MV-4-11 (cell line): ENCODE measurements at places on chromosomes 7 and 10.

DNA sequence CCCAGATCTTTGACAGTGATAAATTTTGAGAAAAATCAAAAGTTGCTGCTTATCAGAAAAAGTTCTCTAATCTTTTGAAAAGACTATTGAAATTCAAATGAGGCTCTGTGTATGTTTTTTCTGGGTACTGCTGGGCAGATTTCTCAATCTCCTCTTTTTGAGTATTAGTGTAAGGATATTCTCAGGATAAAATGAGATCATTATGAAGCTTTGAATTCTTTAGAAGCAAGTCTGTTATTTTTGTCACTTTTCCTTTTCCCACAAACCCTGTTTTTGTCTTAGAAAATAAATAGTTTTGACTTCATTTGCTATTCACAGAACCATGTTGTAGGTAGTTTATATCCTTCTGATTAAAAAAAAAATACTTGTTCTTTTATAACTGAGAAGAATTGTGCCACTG, 7.9 kb downstream of the STAM start:
- no peak for DNase-seq

- no peak for DNase-seq
These were observed 153.1 kb upstream of the LAMB4 start for GRCh38 chr7:108283252-108283651.

DNA sequence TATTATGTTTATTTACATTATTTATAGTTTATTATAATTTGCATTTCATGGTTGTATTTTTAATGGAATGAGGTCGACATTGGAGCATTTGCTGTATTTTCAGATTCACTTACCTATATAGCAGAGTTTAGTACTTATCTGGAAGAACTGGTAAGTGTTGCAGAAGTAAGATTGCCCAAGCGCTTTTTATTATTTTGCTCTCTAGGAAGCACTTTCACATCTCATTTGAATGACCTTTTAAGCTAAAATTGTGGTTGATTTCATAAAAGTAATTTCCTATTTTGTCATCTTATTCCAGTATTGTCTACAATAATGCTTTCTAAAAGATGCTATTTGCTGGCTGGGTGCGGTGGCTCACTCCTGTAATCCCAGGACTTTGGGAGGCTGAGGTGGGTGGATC, 28.6 kb downstream of the SEC61A2 start:
- peak; percentile 93 for DNase-seq

DNA sequence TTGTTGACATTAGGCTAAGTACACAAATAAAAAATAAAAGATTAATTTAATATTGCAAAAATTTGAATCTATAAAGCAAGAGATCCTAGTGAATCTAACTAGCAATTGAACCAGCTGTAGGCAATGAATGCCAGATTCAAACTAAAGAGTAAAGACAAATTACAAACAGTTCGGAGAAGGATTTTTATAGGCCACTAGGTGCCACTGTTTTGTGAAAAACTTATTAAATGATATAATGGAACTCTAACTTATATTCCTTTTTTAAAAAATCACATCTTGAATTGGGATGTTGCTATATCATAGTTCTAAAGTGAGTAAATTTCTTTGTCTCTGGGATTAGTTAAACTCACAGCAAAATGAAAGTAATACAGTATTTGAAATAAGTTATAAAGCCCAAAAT, 39.1 kb upstream of the GNAI1 start:
- peak; percentile 17 for DNase-seq

- DNase-seq, result no peak
These were observed 1.1 kb upstream of the HERPUD2 start for GRCh38 chr7:35695987-35696386.

DNA sequence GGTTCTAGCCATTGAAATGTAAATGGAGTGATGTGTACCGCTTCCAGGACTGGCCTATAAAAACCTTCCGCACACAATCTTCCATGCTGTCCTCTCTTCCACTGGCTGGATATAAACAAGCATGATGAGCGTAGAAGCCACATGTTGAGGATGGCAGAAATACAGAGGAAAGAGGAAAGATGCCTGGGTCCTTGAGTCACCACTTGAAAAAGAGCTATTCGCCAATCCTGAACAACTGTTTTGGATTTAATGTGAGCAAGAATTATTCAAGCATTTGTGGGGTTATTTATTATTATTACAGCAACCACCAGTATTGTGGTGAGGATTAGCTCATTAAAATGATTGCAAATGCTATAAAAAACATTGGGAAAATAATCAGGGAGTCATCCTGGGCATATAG, 45.8 kb upstream of the PLXNA4 start:
- DNase-seq, result no peak

DNA sequence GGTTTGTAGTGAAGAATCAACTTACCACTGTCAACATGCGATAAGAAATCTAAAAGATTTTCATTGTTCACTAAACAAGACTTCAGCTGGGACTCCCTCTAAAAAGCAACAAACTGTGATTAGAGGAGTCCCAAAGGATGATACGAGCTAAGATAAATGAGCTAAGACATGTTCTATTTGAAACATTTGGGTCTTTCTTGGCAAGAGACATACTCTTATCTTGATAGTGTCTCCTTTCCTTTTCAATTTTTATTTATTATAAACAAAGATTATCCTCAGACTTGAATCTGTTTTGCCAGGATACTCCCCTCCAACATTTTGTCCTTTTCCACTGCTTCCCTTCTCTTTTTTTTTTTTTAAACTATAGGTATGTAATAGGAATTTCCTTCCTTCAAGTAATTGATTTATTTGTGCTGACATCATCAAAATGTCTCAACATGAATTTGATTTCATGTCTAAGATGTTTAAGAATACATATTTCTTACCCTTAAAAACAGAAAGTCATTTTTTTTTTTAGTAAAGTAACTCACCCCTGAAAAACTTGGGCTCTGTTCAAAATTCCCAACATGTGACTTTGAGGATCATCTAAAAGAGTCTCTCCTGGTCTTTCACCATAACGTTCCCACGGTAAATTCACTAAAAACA, 158.4 kb upstream of the NRP1 start:
- no peak for DNase-seq

GRCh38 chr7:92657391-92657790, 67.2 kb upstream of the FAM133B start:
- DNase-seq, result no peak

DNA sequence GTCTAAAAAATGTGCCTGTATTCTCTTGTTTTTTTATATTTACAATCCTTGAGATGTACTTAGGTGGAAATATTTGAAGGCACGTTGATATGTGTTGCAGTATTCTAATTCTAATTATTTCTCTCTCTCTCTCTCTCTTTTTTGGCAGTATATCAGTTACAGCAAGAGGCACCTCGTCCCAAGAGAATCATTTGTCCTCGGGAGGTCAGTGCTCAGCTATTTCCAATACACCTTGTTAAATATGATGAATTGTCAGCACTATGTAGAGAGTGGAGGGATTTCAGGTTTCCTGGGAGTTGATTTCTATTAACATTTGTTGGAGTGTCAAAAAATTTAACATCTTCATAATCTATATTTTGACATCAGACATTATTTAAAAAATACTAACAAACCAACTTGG, 173.2 kb downstream of the CHN2 start:
- DNase-seq, result no peak

DNA sequence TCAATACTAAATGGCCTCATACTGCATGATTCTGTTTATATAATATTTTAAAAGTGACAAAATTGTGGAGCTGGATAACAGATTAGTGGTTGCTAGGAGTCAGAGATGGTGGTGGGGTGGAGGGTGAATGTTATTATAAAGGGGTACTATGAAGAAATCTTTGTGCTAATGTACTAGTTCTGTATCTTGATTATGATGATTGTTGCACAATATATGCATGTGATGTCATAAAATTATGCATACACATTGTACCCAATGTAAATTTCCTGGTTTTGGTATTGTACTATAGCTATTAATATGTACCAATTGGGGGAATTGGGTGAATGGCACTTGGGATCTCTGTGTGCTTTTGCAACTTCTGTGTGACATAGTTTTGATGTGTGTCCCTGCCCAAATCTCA, 112.2 kb downstream of the TMEM26 start:
- no peak for DNase-seq

DNA sequence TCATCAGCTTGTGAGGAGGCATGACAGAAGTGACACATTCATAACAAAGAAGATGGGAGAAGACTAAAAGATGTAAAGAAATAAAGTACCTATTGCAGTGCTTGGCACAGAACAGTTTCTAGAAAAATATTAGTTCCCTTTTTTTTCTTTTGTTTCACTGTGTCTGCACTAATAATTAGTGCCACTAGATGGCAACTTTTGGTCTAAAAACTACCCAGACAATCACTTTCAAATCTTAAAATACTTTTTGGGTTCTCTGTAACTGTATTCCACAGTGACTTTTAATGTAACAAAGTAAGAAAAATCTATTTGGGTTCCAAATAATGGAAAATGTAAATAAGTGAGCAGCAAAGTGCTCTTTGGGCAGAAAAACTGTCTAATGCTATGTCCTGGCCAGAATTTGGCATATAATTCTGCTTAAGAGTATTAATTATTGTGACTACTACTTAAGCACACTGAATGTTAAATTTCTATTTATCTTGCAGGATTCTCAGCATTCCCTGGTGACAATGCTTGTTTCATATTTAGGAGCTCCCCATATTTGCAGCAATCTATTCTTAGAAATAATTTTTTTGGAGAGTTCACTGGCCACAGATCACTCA, 134.8 kb upstream of the KIF5B start:
- peak; percentile 65 for DNase-seq

GRCh38 chr7:32937344-32938174, 19.7 kb upstream of the FKBP9 start:
- DNase-seq, result no peak

GRCh38 chr7:27143023-27143949, at the start of gene HOXA5:
Gene HOXA5, minus strand, starts transcription at chr7:27143681. Its CDS starts 74 bp downstream, at chr7:27143607.
- peak; percentile 75 for DNase-seq

DNA sequence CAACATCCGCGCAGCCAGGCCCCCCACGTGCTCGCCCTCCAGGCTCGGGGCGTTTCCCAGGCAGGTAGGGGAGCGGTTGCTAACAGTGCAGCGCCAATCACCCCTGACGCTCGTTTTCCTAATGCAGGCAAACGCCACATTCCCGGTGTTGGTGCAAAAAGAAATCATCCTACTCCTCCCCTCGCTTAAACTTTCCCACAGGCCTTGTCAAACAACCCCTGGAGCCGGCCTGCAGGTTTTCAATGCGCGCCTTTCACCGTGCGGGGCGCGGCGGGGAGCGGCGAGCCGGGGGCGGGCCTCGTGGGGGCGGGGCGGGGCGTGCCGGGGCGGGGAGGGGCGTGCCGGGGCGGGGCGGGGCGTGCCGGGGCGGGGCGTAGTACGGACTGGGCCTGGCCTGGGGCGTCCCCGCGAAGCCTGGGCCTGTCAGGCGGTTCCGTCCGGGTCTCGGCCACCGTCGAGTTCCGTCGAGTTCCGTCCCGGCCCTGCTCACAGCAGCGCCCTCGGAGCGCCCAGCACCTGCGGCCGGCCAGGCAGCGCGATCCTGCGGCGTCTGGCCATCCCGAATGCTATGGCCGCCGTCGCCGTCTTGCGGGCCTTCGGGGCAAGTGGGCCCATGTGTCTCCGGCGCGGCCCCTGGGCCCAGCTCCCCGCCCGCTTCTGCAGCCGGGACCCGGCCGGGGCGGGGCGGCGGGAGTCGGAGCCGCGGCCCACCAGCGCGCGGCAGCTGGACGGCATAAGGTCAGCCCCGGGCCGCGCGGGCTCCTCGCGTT, at the start of gene ECHDC3:
TSS of gene ECHDC3 (plus strand) at position 374 of the 770 bp plus-strand sequence. CDS start at position 569, 195 bp downstream.
- DNase-seq, result no peak

DNA sequence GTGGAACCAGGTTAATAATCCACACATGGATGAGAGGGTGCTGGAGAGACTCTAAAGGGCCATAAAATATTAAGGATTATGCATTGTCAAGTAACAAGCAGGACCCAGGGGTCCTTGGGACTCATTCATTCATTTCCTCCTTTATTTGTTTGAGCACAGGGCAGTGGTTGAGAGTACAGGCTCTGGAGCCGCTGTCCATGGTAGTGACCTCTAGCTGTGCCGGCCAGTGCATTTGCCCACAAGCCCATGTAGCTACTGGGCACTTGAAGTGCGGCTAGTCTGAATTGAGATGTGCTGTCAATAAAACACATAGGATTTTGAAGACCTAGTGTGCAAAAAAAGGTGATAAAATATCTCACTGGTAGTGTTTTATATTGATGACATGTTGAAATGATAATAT, 137.6 kb downstream of the C10orf105 start:
- peak; percentile 5 for DNase-seq

GRCh38 chr7:140738280-140738679, 41.8 kb downstream of the NDUFB2 start:
- DNase-seq, result no peak

DNA sequence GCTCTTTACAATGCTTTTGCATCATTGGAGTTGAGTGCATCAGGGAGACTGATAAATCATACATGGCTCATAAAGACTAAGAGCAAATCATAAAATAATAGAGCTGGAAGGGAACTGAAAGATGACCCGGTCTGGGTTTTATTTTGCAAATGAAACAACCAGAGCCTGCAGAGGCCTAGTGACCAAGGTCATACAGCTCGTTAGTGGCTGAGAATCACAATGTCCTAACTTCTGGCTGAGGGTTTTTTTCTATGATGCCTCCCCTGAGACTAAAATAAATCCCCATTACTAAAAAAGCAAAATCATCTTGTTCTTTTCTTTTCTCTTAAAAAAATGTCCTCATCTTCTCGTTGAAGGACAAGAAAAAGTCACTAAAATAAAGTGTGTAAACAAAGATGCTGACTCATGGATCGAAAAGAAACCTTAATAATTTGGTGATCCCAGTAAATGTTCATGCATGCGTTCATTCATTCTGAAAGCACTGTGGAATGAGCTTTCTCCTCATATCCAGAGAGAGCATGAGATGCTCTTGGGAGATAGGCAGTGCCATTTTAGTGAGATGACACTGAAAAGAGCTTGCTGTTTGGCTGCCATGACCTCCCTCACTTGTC, 107.8 kb upstream of the PHYHIPL start:
- no peak for DNase-seq

DNA sequence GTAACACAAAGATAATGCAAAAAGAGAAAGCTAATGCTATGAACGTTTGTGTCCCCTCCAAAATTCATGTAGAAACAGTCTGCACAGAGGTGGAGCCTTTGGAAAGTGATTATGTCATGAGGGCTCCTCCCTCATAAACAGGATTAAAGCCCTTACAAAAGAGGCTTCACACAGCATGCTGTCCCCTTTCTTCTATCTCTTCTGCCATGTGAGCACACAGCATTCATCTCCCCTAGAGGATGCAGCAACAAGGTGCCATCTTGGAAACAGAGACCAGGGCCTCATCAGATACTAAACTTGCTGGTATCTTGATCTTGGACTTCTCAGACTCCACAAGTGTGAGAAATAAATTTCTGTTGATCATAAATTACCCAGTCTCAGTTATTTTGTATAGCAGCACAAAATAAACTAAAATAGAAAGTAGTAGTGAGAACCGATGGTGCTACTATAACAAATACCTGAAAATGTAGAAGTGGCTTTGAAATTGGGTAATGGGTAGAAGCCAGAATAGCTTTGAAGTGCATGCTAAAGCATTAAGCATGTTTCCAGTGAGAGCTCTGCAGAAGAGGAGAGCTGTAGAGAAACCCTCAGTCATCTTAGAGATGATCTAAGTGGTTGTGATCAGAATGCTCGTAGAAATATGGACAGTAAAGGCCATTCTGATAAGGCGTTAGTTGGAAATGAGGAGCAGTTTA, 108.7 kb downstream of the DNAJC1 start:
- no peak for DNase-seq

- no peak for DNase-seq
These were observed 62.2 kb downstream of the DIP2C start for GRCh38 chr10:627032-627992.

- DNase-seq, result no peak
These were observed at the start of gene AMZ1 for GRCh38 chr7:2687881-2688318. Gene AMZ1, plus strand, starts transcription at chr7:2688202. Its CDS starts 12,250 bp downstream, at chr7:2700452.

- peak; percentile 17 for DNase-seq
These were observed 605 bp upstream of the NFKB2 start for GRCh38 chr10:102394801-102395399.
